ENCODE measurements at places on chromosomes 3 and 15. TPM values are rescaled to one million over a fixed set of nuclear protein-coding genes. Genes with fewer than 3 reads are reported as not detected.

Gene PGBD4
- 1.5 TPM for total RNA-seq

DNA sequence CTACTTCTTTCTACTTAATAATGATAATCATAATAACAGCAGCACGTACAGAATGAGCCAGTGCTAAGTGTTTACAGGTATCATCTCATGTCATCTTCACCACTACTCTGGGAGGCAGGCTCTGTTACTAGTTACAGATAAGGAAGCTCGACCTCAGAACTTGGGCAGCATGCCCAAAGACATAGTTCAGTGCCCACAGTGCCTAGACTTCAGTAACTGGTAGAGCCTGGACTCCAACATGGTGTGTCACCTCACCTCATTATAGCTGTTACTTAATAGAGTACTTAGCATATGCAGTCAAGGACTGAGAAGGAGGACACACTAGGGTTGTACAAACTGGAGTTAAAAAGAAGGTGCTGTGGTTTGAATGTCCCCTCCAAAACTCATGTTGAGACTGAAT lies 7.6 kb downstream of the GADL1 start:
- H3K27ac ChIP-seq, result no peak overlapping the region
- H3K27me3 ChIP-seq, result no peaks in the 10 kb centered on the region
- no peaks in the 10 kb centered on the region for H3K4me1 ChIP-seq
- no peak overlapping the region for H3K4me3 ChIP-seq
- DNase-seq, result no peak

DNA sequence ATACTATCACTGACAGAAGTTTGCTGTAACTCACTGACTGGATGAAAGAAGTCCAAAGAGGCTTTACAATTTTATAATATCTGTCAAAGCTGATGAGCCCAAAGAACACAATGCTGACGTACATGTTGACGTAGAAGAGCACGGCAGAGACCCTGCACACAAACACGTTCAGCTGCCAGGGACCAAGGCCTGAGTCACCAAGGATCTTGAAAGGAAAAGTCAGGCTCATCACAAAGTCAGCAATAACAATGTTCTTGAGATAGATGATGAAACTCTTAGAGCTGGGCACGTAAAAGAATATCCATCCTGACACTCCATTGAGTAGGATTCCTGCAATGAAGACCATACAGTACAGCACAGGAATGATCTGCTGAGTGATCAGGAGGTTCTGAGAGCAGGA lies 10.9 kb upstream of the GPR171 start:
- no peaks in the 10 kb centered on the region for H3K27me3 ChIP-seq
- no peak overlapping the region for H3K4me3 ChIP-seq

DNA sequence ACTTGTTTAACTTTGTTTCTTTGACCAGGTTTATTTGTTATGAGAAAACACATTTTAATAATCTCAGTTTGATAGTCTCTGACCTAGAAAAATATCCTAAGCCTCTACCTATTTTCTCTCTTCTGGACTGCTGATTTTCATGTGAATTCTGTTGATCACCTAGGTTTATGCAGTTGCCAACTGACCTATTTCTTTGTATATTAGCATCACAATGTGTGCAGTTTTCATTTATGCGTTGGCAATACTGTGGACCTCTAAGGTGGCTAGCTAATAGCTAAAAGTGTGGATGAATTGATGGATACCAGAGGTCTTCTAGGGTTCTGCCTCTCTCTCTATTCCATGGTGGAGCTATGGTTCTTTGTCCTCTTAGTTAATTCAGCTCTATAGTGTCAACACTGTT lies 72.1 kb downstream of the LRRC49 start:
- H3K4me1 ChIP-seq, result no peaks in the 10 kb centered on the region
- no peak for DNase-seq
- no peak overlapping the region for H3K27ac ChIP-seq
- H3K4me3 ChIP-seq, result no peak overlapping the region
